ENCODE measurements at places on chromosomes 4 and X.

- DNase-seq, result no peak
Observed at GRCh38 chr4:126209147-126209546, 894.4 kb downstream of the FAT4 start.

- no peak for DNase-seq
Observed at GRCh38 chr4:5371415-5372190, 320.3 kb downstream of the STK32B start.

- DNase-seq, result no peak
Observed at GRCh38 chr4:13851085-13851940, 223.8 kb upstream of the BOD1L1 start.

DNA sequence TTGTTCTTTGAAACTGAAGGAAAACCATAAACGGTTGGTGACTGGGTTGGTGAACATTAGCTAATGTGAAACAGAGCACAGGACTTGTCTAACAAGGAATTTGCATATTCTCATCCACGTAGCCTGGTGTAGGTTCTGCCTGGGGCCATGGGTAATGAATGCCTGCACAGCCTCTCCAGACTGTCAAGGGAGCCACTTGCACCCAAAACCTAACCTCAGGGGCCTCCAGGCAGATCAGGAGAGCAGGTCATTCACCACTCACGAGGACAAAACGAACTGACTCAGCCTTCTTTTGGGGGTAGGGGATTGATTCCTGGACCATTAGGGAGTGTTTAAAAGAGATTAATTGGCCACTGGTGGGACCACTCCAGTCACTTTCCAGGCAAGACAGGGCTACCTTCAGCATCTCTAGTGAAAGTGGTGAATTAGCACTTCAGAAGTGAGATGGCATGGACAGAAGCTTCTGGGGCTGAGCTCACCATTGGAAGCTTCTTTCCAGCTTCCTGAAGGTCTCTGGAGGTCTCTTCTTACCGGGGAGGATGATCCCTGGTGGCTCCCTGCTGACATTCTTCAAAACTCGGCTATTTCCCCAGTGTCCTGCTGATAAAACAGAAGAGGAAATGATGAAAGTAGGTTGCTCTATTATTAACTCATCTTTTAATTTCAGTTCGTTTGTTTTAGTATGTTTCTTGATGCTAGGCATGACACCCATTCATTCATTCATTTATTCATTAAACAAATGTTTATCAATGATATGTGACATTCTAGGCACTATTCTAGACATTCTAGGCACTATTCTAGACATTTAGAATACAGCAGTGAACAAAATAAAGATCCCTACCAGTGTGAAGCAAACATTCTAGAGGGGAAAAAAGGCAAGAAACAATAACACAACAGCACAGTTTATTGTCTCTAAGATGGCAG is 104.5 kb upstream of the LNX1 start:
- DNase-seq, result no peak
